ENCODE measurements at places on chromosomes 5 and 9.

- no peak for DNase-seq
These were observed 149.9 kb downstream of the COMMD10 start for GRCh38 chr5:116234681-116235080.

DNA sequence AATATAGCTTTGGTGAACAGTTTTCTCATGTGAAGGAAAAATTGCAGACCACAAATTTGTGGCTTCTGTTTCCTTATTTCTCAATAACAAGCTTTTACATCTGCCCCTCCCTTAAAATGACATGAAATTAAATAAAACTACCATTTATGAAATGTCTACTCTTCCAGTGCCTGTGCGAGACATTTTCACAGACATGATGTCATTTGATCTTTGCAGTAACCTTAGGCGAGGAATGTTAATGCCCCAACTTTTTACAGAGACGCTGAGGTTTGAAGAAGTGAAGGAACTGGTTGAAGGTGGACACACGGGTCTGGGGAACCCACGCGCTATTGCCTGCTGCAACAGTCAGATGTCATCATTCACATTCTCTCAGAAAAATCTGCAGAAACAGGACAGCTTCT, 61.5 kb downstream of the OSTF1 start:
- no peak for DNase-seq

GRCh38 chr9:16526380-16526779, 344.1 kb downstream of the BNC2 start:
- DNase-seq = no peak

- no peak for DNase-seq
These were observed 29.0 kb downstream of the HK3 start for GRCh38 chr5:176870110-176870591.

DNA sequence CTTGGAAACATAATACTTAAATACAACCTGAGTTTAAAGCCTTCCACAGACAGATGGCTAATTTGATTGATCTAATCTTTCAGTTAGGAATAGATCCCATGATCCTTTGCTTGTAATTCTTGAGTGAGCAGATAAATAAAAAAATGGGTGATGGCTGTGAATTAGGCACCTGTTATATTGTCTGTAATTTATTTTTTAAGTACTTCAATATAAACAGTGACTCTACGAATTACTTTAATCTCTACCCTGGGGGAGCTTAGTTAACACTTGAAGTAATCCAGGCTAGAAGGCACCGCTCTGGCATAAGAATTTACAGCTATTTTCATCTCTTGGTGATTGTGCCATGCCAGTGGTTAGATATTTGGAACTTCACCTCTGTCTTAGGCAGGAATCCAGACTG, 9.0 kb downstream of the EGFLAM start:
- no peak for DNase-seq

GRCh38 chr9:706606-707459, 134.7 kb upstream of the DMRT1 start:
- no peak for DNase-seq

- DNase-seq = no peak
These were observed 7.7 kb upstream of the TLE4 start for GRCh38 chr9:79564105-79564504.

- DNase-seq = no peak
These were observed 241.5 kb upstream of the PAPPA start for GRCh38 chr9:115912086-115912485.
